ENCODE measurements at places on chromosomes 7 and 10.

GRCh38 chr7:6420680-6421079 is 27.1 kb downstream of the DAGLB start:
- no peak for DNase-seq

DNA sequence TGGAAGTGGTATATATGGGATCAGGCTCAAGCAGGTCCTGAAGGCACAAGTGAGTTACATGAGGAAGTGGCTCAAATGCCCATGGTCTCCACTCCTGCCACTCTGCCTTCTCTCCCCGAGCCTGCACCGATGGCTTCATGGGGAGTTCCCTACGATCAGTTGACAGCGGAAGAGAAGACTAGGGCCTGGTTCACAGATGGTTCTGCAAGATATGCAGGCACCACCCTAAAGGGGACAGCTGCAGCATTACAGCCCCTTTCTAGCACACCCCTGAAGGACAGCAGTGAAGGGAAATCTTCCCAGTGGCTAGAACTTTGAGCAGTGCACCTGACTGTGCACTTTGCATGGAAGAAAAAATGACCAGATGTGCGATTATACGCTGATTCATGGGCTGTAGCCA is 95.3 kb downstream of the HOXA1 start:
- DNase-seq: no peak

DNA sequence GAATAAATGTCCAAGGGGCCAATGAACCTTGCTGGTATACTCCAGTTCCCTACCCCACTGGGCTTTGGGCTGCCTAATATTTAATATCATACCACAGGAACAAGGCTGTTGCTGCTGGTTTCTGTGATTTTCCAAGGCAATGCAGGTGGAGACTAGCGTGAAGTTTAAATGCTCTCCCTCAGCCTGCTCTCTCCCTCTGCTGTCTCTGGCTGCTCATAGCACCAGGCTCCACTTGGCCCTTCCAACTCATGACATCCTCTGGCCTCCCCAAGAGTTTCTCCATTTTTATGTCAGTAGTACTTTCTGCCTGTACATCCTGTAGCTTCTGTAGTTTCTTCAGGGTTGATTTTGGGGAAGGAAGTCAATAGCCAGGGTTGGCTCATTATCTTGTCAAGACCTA is 103.5 kb downstream of the LHFPL3 start:
- no peak for DNase-seq

GRCh38 chr10:78371136-78371535 is 337.5 kb downstream of the RPS24 start:
- DNase-seq: no peak

DNA sequence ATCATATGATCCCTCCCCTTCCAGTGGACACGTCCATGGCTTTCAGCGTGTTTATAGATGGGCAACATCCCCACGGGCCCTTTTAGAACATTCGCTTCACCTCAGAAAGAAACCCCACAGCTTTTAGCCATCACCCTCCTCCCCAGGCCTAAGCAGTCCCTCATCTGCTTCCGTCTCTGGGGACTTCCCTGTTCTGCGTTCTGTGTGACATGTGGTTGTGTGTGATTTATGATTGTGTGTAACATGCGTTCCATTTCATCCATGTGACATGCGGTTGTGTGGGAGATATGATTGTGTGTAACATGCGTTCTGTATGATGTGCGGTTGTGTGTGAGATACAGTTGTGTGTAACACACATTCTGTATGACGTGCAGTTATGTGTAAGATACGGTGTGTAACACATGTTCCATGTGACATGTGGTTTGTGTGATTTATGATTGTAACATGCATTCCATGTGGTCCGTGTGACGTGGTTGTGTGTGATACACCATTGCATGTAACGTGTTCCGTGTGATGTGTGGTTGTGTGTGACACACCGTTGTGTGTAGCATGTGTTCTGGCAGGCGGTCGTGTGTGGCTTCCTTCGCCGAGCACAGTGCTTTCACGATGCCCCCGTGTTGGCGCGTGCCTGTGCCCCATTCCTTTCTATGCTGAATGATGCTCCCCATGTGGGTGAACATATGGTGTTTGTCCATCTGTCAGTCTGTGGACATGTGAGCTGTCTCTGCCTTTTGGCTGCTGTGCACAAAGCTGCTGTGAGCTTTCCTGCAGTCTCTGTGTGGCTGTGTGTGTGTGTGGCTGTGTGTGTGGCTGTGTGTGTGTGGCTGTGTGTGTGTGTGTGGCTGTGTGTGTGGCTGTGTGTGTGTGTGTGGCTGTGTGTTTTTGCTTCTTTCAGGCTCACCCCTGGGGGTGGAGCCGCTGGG is 26.2 kb downstream of the PWWP2B start:
- DNase-seq: no peak

DNA sequence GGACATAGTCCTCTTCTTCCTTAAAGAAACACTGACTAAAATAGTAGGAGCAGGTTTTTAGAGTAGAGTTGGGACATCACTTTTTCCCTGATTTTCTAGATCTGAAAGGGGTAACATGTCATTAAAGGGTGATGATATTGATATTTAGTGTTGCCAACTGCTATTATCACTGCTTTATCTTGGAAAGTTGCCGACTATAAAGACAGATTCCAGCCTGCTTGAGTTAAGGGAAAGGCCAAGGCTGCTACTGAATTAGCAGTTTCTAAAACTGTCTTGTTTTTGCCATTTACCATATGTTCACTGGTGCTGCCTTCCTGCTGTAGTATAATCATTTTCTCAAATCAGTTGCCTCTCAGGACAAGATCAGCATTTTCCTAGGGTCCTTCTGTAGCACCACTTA is 29.7 kb downstream of the AP3M1 start:
- no peak for DNase-seq

- no peak for DNase-seq
Observed at GRCh38 chr7:3922175-3922635, 621.2 kb downstream of the SDK1 start.

GRCh38 chr7:51141451-51142003 is 175.1 kb downstream of the COBL start:
- peak; percentile 7 for DNase-seq

DNA sequence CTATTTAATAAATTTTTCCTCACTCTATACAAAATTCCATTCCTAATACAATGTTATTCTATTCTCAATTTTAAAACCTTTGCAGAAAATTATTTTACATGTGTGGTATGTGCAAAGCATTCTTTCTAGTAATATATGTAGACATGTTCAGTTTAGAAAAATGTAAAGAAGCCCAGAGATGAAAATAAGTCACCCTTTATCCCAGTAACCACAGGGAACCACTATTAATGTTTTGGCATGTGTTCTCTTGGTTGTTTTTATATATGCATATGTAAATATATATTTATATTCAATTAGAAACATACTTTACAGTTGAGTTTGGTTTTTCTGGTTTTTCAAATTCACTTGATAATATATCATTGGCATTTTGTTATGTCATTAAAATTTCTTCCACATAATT is 14.8 kb upstream of the GLCCI1 start:
- DNase-seq: no peak

DNA sequence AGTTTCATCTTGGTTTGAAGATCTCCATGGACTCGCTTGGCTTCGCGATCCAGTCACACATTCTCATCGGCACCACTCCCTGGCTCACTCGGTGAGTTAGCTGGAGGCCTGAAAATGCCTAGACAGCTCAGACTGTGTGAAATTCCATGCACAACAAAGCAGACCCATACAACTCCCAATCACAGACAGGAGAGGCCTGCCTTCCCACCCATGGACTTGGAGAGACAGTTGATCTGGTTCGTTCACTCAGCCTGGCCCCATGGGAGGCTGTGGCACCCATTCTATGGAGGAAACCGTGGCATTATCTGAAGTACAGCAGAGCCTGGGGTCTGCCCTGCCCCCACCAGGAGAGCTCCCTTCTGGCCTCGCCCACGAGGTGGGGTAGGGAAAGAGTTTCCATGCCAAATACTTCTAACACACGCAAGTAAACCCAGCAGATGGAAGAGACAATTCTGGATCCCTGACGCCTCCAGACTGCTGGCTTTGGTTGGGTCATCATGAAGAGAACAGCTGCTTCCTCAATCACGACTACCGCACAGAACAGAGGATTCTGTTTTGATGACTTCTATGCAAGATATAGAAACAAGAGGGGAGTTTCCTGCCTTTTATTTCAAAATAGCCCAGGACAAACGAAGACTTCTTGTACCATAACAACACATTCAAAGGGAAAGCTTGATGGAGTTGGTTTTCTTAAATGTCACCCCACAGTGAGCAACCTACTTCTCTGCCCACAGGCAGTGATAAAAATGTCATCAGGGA is 15.9 kb downstream of the FAM53B start:
- DNase-seq: peak; percentile 69

GRCh38 chr10:132434405-132435005 is 37.5 kb downstream of the PWWP2B start:
- no peak for DNase-seq

DNA sequence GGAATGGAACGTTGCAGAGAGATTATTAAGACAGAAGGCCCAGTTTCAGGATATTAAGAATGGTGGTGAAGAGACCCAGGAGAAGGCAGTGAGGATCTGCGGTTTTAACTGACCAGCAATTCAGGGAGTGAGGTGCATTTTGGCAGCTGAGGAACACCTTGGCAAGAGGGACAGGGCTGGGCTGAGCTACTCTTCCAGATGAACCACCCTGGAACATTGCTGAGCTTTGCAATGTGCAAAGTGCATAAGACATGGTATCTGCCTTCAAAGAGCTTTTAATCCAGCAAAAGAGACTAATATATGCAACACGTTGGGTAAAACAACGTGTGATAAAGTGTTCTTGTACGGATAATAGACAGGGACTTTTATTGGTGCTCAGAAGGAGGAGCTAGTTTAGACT is 181.0 kb upstream of the AGK start:
- no peak for DNase-seq

DNA sequence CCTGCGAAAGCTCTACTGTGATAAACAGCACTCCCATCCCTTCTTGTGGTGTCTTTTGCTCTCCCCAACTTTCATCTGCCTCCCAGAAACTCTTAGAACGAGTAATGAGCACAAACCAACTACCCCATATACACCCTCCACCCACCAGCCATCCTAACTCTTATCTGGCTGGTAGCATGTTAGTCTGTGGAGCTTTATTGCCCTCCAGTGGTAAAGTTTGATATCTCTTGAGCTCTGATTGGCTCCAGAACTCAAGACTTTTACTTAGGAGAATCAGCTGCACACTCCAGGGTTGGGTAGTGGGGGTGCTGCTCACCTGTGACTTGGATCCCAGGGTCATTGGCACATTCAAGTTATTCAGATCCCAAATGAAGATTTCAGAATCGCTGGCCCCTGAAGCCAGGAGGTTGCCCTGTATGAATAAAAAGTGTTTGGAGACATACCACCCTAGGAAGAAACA is 10.9 kb downstream of the SEC31B start:
- DNase-seq: peak; percentile 51

- no peak for DNase-seq
Observed at GRCh38 chr10:3803295-3803926, 18.4 kb upstream of the KLF6 start.

- DNase-seq: no peak
Observed at GRCh38 chr10:105041956-105042355, 400.9 kb downstream of the SORCS3 start.

- DNase-seq: no peak
Observed at GRCh38 chr10:128173386-128173785, 47.2 kb upstream of the MKI67 start.

Data from stimulated activated naive CD4-positive, alpha-beta T cell (primary cell).